ENCODE measurements at places on chromosomes 12 and 14.

GRCh38 chr12:32334371-32334777 lies 65.0 kb upstream of the FGD4 start:
- no peak for DNase-seq

- DNase-seq, result no peak
These were observed 34.2 kb upstream of the PYGL start for GRCh38 chr14:50978529-50978871.

DNA sequence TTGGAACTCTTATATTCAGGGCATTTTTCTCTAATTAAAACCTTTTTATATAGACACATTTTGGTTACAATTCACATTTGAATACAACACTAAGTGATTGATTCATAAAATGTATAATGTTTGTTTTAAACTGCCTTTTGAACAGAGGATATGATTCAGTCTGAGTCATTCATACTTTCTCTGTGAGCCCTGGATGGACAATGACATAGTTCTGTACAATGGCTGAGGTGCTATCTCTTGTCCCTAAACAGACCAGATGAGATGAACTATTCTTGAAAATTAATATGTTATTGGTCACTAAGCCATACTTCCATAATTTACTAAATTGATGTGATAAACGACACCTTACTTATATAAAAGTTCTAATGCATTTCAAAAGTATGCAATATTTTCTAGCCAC lies 199.7 kb upstream of the ATXN7L3B start:
- no peak for DNase-seq

DNA sequence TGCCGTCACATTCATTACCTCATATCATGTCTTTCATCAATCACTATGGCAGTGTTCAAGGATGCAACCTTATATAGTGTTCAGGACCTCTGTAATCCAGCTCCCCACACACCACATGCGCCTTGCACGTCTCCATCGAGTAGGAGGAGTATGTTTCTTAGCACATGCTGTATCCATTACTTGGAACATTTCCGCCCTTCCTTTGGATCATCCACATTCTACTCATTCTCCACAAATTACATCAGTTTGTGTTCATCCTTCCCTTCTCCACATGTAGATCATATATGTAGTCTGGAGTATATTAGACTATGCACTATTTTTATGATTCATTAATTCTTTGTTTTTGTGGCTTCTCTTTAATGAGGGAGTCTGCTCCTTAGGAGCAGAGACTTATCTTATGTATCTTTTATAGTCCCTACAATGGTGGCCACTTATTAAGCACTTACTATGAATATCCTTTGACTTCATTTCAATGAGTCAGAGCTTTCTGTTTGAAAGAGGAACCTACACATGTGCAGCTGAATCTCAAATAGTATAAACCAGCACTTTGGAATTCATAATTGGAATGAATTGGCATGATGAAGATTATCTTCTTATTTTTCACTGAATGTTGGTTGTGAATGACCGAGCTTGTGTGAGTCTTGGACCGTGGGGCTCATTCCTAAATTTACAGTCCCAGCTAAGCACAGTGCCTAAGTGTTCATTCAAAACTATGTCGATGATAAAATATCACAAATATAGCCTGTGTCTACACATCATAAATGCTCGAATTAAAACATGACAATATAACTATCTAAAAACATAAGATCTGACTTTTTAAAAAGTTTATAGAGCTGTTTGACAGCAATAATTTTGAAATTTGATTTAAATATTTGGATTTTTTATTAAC lies 30.2 kb upstream of the NPAS3 start:
- no peak for DNase-seq

DNA sequence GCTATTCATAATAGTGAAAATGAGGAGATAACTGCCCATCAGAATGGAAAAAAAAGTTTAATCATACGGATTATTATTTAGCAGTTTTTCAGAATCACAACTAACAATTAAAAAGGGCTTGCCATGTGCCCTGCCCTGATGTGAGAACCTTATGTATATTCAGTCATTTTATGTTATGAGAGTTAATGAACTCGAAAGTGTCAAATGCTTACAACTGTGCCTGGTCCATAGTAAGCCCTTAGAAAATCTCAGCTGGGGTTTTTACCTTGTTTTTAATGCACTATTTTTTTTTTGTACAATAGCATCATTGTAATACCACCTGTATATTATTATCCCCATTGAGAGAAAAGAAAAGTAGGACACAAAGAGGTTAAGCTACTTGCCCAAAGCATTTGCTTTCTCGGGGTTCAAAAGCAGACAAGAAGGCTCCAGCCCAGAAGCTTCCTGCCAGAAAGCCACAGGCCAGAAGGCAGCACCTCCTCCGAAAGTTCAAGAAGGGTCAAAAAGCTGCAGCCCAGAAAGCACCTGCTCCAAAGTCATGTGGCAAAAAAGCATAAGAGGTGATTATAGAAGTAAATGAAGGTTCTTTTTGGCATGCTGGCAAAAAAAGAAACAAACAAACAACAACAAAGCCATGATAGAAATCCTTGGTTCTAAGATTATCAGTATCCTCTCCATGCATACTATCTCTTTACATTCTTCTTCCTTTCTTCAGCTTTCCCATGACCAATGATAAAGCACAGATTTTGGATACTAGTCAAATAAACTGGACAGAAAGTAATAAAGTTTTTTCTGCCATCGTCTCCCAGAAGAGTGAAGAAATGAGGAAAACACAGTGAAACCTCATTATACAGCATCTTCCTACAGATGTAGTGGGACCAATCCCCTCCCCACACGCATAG lies 59.1 kb upstream of the NAP1L1 start:
- DNase-seq, result no peak

DNA sequence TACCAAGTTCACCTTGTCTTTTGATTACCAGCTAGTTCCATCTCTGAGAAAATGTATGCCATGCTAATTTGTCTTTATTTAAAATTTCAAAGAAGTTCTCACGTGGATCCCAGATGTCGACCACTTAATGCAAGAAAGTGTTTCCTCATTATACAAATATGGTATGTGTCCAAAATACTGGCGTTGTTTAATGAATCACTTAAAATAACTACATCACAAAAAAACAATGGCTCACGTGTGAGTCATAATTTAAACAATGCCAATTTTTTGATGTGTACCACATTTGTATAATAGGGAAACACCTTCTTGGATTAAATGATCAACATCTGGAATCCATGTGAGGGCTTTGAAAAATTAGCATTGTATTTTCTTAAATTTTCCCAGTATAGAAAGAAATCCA lies 40.8 kb downstream of the DBX2 start:
- no peak for DNase-seq

- DNase-seq, result peak; percentile 73
These were observed 138.0 kb downstream of the ASCL4 start for GRCh38 chr12:107912421-107913004.

DNA sequence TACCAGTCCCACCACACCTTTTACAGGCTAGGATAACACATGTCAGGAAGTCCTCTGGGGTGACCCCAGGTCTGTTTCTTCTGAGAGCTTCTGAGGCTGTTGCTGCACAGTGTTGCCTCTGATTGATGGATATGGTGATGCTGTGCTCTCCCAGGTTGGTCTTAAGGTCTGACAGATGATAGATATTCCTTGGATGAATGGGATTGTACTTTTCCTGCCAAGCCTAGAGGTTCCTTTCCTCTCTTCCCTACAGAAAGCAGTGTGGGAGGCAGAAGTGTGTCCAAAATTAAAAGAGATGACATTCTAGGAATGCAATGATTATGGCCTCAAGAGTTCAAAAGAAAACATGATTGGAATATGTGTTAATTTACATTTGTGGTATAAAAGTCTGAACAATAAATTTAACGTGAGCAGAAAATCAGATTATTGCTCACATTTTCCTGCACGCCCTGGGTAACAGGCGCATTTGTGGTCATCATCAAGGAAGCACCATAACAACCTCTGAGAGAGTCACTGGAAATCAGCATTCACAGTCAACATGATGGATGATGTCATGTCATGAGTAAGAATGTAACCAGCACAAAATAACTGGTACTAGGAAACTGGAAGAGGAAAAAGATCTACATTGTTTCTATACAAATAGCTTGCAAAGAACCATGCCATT lies 73.7 kb downstream of the BBS10 start:
- peak; percentile 15 for DNase-seq

- no peak for DNase-seq
These were observed 18.0 kb upstream of the RFX4 start for GRCh38 chr12:106564678-106565329.

- no peak for DNase-seq
These were observed at the start of gene TMTC1 for GRCh38 chr12:29783773-29784666. Gene TMTC1 (minus strand): TSS chr12:29783942. CDS start chr12:29783751, 191 bp downstream.

DNA sequence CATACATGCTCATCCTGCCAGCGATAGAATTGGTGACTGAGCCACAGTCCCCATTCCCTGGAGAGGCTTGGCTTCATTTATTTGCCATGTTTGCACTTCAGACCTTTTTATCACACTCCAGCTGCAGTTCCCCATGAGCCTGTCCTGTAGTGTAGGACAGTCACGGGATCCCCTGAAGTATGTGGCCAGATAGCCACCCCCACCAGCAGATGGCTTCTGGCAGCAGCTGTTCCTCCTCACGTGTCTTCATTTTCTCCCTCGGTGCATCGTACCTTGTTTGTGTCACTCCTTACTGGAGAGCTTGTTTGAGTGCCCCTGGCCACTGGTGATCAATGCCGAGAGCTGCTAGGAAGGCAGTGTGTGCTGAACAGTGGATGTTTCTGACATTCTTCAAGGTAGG lies 40.2 kb downstream of the UBE3B start:
- DNase-seq, result no peak

GRCh38 chr14:96307434-96307833 lies 51.4 kb downstream of the BDKRB1 start:
- no peak for DNase-seq

- DNase-seq, result no peak
These were observed 194.8 kb downstream of the LRIG3 start for GRCh38 chr12:58725400-58726105.

DNA sequence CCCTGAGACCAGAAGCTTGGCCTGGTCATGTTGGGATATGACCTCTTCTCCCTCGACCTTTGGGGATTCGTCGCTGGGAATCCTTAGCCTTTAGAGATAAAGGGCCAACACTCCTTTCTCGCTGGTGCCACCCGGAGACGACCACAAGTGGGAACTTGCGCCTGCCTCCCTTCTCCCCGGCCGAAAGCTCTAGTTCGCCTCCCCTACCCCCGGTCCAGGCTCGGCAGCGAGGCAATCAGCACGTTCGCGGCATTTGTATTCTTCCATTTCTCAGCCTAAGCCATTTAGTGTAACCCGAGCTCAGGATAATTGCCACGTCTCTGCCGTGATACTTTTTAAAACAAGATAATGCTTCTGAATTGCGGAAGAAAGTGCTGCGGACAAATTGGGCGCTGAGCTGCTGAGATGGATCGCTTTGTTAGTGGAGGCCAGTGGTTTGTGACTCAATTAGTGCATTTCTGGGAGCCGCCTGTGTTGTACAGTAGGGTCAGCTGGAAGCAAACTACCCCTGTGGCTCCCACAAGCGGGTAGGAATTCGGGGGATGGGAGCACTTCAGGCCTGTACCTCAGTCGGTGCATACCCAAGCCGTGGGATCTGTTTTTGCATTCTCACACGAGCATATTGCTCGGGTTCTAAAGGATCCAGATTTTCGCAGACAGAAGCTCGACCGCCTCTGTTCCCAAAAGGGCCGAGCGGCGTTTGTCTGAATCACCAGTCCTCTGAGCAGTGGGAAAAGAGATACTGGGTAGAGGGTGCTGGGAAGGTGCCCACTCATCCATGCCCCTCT lies 6.8 kb upstream of the SIX1 start:
- no peak for DNase-seq

DNA sequence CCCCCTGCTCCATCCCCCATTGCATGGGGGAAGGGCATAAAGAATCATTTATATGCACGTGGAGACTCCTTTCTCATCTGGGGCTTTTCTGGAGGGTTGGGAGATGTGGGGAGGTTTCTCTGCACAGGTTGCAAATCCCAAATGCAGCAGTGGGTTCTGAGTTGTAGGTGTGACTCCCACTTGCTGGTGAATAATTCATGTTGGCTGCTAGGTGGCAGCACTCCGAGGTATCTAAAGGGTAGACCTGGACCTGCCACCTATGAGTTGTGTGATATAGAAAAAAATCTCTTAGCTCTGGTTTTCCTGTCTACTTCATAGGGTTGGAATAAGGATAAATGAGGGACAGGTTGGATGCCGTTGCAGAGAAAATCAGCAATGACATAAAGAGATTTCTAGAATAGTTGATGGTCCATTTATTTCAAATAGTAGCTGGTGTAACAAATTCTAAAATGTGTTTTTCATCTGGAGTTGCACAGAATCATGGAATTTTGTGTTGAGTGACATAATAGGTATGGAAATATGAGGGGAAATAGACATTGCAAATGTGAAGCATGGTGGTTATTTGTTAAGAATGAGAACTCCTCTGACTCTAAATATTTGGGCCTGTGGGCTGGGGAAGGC lies 4.6 kb downstream of the MARCHF9 start:
- no peak for DNase-seq

GRCh38 chr12:62604871-62605270 lies 138.2 kb downstream of the MON2 start:
- DNase-seq, result no peak

- DNase-seq, result no peak
These were observed 5.8 kb upstream of the SPRYD4 start for GRCh38 chr12:56462565-56462964.

DNA sequence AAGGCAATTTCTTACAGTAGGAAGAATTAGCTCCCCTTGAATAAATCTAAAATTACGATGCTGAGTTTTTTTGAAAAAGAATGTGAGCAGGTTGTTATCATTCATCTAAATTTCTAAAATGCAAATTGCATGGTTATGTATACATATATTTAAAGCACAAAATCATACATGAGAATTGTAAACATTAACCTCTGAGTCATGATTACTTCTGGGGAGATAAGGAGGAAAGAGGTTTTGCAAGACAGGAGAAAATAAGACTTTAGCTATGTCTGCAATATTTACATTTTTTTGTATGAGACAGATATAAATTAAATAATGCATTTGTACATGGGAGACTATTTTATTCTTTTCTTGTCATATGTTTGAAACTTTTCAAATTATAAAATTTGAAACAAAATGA lies 72.2 kb downstream of the TSPAN8 start:
- DNase-seq, result no peak

GRCh38 chr14:25394356-25394755 lies 344.4 kb upstream of the STXBP6 start:
- no peak for DNase-seq

DNA sequence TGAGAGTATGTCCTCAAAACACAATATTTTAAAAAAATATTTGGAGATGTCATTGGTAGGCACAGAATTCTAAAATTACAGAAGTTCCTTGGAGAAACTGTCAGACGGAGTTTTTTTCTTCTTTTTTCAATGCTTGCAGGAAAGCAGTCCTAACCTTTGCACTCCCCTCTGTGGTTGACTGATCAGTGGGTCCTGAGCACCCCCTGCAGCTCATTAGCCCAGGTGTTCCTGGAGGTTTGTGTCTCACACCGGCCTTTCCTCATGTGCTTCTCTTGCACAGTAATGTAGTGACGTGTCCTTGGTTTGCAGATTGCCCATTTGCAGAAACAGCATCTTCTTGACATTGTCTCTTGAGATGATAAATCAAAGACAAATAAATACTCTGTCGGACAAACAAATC lies 513.0 kb downstream of the TMEM121 start:
- peak; percentile 73 for DNase-seq

- no peak for DNase-seq
These were observed 12.4 kb upstream of the C12orf75 start for GRCh38 chr12:105317942-105318621.
